ENCODE measurements at places on chromosomes 12 and 14.

DNA sequence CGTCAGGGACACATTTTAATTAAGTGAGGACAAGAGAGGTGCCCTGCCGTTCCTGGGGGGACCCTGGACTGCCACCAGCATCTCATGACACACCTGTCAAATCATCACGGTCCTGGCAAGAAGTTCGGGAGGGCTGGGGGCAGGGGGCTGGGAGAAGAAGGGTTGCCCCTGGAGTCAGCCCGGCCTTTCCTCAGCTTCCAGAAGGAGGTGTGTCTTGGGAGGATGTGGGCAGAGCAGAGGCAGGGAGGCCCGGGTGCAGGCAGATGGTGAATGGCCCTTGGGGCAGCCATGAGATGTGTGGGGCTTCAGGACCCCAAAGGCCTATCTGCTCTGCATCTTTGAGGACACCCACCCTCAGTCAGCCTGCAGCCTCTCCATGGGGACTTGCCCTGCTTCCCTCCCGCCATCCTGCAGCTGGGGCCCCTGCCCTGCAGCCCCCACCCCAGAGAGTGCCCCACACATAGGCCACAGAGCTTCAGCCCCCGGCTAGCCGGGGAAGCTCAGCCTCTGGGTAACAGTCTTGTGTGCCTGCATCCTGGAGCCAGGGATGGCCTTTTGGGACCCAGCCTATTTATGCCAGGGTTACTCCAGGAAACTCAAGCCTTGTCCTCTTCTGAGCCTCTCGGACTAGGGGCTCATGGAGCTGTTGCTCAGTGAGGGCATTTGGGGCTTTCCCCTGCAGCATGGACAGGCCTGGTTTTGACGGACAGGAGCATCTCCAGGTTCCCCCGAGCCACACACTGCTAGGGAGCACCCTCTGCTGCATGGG lies 178.5 kb downstream of the KIF26A start:
- DNase-seq: no peak

- no peak for DNase-seq
These were observed 7.6 kb downstream of the KRT4 start for GRCh38 chr12:52806169-52806811.

- DNase-seq: peak; percentile 80
These were observed 156.5 kb downstream of the PRKCH start for GRCh38 chr14:61477712-61478462.

- DNase-seq: no peak
These were observed 215.5 kb upstream of the BMP4 start for GRCh38 chr14:54172114-54172513.

DNA sequence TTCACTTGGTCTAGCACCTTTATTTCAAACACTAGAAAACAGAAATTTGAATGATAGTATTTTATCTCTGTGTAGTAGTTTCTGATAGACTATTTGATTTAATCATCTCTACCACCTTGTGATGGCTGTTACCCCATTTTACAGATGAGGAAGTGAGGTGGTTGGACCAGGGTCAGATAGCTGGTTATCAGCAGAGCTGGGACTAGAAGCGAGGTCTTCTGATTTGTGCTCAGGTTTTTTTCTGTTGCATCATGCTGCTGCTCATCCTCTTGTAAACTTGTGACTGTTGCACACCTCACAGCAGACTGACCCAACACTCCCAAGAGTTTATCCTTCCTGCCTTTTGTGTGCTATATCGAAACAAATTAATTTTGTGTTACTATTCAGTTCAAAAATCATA lies 10.1 kb upstream of the MANSC4 start:
- DNase-seq: no peak

GRCh38 chr12:76810671-76811419 lies 46.9 kb downstream of the ZDHHC17 start:
- no peak for DNase-seq

DNA sequence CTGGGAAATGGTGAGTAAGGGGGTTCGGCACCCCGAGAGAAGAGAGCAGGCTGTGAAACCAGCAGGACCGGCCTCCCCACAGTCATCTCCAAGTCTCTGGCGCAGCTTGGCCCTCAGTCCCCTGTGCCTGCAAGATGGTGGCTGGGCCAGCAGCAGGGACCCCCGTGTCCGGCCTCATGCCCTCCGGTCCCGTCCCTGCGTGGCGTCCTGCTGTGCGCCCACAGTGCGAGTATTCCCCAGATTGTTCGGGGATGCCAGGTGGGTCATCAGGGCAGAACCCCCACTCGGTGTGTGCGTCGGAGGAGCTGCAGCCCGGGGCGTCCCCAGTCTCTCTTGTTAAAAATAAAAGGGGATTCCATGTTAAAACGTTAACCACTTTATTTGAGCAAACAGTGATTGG lies 216.9 kb upstream of the ALG10B start:
- no peak for DNase-seq

- DNase-seq: peak; percentile 95
These were observed 98.4 kb downstream of the LGMN start for GRCh38 chr14:92649934-92650545.

DNA sequence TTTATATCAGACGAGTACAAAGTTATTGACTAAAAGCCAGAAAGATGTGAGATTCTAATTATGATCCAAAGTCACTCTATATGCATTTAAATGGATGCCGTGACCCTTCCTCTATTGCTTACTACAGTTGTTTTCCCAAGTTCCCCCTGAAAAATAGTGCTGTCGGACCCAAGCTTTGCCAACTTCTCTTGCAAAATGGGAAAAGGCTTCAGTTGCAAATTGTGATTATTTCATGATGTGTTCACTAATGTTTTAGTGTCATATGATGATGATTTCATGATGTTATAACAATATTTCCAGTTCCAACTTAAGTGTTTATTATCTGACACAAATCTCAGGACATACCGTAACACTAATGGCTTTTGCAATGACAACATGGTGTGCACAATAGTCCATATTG lies 534.6 kb upstream of the ATP2B1 start:
- DNase-seq: no peak

GRCh38 chr14:99668307-99669295 lies 15.5 kb upstream of the CYP46A1 start:
- DNase-seq: no peak

DNA sequence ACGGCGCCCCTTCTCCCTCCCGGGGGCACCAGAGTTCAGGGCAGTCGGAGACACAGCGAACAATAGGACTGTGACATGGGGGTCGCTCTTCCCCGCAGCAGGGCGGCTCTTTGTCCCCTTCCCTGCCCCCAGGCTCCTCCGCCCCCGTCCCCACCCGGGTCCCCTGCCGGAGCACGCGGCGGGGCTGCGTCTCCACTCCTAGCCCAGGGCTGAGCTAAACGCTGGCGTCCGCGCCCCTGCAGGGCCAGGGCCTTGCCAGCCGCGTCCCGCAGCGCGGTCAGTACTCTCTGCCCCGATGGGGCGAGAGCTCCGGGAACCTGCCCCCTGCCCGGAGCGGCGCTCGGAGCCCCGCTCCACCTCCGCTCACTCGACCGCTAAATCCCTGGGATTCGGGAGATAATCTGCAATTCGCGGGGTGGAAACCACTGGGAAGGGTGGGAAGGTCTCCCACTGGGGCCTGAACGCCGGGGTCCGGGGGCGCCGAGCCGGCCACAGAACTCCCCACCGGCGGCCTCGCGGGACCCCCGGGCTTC lies 825 bp upstream of the CCDC85C start:
- DNase-seq: no peak

- no peak for DNase-seq
These were observed 11.9 kb upstream of the SLC2A13 start for GRCh38 chr12:40117818-40118217.

GRCh38 chr14:104138098-104138717 lies at the start of gene KIF26A:
Gene KIF26A, plus strand, starts transcription at chr14:104138587. Its CDS starts 136 bp downstream, at chr14:104138723.
- DNase-seq: peak; percentile 60

- DNase-seq: no peak
These were observed 160.0 kb upstream of the FBXO33 start for GRCh38 chr14:39592116-39592789.

DNA sequence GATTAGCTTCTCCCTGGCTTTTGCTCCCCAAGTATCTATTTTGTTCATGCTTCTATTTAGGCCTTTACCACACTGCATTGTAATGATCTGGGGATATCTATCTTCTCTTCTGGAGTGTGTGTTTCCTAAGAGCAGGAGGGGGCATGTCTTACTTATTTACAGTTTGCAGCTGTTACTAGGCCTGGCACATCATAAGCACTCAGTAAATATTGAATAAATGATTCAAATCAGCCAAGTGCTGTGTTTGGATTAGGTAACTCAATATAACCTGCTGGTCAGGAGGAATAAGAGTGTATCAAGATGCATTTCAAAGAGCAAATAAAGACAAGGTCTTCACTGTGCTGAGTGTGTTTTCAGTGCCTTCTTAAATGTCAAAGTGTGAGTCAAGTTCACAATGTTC lies 186.1 kb downstream of the FOXG1 start:
- DNase-seq: no peak

DNA sequence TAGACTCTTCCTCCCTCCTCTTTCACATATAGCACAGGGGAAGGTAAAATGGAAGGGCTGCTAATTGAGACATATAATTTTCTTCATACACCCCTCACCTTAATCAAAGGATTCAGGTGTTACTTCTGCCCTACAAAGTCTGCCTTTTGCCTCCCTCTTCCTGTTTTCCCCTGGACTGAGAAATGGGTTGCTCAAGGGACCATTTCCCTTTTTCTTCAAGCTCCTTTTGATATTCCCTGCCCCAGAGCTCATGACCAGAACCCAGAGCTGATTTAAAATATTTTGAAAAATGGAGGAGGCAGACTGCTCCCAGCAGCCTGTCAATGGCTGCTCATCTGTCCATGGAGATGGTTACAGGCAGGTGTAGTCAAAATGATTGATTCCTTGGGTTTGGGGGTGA lies 6.3 kb upstream of the PIP4K2C start:
- no peak for DNase-seq

GRCh38 chr12:59093073-59093772 lies 172.9 kb upstream of the LRIG3 start:
- DNase-seq: no peak

DNA sequence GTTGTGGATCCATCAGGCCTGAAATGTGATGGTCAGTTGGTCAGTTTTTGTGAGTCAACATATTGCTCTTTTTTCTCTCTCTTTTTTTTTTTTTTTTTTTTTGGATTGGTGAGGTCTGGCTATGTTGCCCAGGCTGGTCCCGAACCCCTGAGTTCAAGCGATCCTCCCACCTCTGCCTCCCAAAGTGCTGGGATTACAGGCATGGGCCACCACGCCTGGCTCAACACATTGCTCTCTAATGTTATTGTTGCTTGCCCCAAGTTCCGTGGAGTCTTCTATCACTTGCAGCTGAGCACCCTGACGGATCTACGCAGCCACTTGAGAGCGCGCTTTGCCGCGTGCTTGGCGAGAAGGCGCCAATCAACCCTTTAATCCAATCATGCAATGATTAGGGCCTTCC lies 69.5 kb upstream of the DIO3 start:
- peak; percentile 20 for DNase-seq

- DNase-seq: no peak
These were observed 856.2 kb downstream of the BCL11B start for GRCh38 chr14:98415766-98416165.

DNA sequence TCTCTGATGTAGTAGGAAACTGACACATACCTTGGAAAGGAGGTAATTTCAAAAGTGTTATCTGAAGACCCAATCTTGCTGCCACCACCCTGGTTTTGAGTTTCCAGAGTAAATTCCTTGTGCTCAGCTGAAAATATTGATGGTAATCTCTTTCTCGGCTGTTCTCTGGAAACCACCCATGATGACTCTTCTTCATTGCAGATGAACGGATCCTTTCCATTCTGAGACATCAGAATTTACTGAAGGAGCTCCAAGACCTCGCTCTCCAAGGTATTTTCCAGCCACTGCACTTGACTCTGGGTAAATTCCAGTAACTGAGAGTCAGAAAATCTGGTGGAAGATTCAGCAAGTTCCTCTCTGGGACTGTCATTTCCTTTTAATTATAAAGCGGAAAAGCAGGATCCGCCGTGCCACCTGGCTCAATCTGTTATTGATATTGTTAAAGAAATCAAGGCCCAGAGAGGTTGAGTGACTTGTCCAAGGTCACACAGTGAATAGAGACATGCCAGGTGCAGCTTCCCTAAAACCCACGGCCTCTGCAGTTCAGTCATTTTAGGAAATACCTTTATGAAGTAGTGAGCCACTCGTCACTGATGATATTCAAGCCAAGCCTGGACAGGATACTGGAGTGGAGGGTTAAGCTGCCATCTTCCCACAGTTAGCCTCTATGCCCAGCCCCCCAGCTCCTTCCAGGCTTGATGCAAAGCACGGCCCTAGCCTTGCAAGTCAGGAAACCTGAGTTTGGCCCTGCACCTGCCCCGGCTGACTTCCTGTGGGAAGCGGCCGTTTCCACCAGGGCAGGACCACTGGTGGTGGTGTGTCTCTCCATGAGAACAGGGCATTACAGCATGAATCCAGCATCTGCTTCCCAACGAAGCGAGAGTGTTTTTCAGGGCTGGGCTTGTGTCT lies 4.7 kb downstream of the CHGA start:
- no peak for DNase-seq

DNA sequence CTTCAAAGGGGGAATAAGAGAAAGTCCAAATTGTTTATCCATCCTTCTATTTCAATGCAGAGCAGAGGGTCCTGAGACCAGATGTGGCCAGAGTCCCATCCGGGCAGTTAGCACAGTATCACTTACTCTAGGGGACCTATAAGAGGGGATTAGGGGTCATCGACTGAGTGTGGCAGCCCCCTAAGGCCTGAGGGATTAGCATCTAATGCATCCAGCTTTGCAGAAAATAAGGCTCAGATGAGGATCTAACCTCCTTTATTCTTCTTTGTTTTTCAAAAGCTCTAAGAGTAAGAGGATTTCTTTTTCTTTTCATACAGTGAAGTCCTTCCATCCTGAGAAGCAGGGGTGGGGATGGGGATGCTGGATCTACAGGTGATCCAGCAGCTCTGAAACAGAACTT lies 43.5 kb downstream of the NEUROD4 start:
- DNase-seq: no peak

DNA sequence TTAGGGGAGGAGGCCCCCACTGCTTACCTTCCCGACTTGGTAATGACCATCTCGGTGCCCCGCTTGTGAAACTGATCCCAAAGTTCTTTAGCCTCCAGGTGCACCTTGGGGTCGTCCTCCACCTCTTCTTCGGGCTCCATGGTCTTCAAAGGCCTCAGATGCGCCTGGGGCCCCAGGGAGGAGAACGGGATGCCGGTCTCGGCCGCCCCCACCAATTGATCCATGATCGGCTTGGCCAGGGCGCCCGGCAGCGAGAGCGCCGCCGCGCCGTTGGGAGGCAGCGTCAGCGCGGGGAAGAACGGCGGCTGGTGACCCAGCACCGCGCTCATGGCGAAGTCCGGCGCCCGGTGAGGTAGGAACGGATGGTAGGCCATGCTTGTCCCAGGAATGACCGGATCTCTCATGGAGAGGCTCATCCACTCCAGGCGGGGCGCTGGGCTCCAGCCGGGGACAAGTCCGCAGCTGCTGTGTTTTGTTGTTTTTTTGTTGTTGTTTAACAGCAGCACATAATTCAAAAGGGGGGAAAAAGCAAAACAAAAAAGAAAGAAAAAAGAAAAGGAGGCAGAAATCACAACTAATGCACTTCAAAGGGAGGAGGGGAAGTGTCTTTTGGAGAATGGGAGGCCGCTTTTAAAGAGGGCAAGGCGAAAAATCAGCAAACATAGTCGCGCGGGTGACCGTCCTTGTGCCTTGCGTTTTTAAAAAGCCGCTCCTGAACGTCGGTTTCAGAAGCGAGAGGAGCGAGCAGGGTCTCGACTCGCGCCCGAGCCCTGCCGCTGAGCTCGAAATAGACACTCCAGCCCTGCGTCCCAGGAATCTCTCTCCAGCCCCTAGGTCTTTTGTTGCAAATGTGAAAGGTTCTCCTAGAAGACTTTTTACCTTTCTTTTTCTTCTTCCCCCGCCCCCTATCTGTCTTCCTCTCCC lies 928 bp downstream of the TBX3 start:
- DNase-seq: no peak

GRCh38 chr14:99234961-99235571 lies 36.9 kb downstream of the BCL11B start:
- DNase-seq: no peak

All from sigmoid colon (tissue), 7 donors.